ENCODE measurements at places on chromosomes 4 and X.

DNA sequence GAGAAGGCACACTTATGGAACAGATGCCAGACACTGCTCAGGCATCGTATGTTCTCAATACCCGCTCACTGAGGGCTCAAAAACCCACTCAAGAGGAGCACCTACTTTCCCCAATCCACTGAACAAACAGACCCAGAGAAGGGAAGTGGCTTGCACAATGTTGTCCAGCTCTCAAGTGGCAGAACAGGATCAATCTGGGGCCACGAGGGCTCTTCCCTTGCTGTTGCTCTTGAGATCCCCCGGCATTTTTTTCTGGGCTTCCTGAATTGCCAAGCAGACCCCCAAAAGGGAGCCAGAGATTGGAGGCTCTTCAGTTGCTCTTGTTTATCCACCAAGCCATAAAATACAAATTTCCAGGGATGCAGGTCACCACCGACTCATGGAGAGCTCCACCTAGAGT lies 35.7 kb downstream of the IDS start:
- DNase-seq: no peak

DNA sequence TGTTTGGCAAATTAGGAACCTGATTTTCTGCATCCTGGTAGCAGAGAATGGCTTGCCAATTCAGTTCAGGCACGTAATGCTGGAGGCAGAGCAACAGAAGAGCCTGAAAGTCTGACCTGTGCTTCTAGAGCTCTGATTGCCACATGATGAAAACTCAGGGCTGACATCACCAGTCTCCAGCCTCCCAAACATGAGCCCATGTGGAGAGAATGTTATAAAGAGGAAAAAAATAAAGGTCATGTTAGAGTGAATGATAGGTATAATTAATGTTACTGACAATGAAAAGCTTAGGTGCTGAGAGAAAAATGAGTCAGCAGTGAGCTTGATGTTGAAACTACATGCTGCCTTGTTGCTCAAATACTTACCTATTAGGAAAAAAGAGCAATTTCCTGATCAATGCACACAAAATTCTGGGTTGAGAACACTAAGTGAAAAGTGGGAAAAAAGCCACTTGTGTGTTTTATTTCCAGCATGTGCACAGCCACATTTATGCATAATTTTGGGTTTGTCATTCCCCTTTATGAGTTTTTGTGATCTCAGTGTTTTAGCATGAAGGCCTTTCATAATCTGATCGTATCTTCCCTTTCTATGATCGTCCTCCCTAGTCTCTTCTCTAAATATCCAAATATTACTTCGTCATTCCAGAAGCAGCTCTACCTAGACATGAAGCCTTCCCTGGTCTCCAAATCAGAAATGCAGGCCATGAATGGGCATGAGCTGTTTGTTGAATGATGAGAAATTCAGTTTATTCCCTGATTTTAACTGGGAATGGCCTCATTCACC lies 113.3 kb upstream of the CPEB2 start:
- no peak for DNase-seq

DNA sequence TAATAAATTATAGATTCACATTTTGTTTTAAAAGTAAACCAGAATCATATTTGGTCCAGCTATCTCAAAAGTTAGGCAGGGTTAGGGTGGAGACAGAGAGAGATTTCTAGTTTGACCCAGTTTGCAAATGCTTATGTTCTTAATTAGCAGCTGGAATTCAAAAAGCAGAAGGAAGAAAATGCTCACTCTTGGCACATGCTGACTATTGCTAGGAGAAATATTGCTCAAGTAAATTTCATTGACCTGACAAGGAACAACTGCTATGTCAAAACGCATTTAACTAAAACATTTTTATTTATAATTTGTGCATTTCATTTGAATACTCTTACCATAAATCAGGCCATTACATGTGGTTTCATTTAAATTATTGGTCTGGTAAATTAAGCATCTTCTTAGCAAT lies 131.8 kb downstream of the GLRA3 start:
- DNase-seq: no peak

- no peak for DNase-seq
These were observed 48.4 kb upstream of the MAP3K15 start for GRCh38 chrX:19563746-19564145.

DNA sequence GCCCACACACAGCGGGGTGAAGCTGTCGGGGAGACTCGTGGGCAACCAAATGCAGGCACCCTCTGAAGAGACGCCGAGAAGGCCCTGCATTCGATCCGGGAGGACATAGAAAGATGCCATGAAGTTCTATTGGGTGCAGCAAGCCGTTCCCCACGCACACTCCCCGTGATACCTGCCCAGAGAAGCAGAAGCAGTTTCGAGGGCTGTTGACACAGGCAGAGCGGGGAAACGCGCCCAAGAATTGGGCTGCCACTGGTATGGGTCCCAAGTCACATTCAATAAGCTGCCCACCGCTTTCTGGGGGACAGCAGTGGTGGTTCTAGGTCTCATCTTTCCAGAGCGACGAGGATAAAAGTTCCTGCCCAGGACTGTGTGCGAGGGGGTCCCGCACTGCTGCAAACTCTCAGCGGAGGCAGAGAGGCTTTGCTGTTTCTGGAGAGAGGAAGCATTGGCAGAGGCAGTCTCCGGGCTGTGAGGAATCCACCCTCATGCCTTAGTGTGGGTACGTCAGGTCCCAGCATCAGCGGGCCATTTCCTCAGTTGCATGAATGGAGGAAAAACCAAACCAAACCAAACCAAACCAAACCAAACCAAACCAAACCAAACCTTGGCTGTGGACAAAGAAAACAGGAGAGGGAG lies 10.1 kb downstream of the PITX2 start:
- DNase-seq: no peak

GRCh38 chrX:71989768-71990426 lies 79.3 kb downstream of the NHSL2 start:
- DNase-seq: peak; percentile 15

DNA sequence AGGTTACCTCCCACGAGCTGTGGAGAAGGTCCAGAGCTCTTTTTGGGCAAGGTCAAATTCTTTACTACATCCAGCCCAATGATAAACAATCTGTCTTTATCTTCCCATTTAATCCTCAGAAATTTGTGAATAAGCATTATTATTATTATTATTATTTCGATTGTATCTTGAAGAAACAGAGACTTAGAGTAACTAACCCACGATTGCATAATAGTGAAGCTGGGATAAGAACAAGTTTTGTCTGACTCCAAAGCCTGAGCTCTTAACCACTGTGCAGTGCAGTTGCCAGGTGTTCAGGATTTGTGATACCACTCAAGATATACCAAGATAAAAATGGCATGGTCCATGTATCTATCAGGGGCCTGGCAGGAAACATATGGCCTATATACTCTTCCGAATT lies 166.5 kb upstream of the LDB2 start:
- no peak for DNase-seq

GRCh38 chrX:102652031-102652688 lies 877 bp downstream of the GPRASP1 start:
- no peak for DNase-seq

GRCh38 chrX:71253253-71254091 lies 468 bp downstream of the ZMYM3 start:
- DNase-seq: peak; percentile 37

GRCh38 chrX:105190252-105190853 lies 30.1 kb downstream of the TEX13A start:
- no peak for DNase-seq

- DNase-seq: no peak
These were observed 16.0 kb downstream of the CLDN22 start for GRCh38 chr4:183304067-183304466.

GRCh38 chrX:20499763-20500162 lies 233.1 kb upstream of the RPS6KA3 start:
- DNase-seq: no peak

DNA sequence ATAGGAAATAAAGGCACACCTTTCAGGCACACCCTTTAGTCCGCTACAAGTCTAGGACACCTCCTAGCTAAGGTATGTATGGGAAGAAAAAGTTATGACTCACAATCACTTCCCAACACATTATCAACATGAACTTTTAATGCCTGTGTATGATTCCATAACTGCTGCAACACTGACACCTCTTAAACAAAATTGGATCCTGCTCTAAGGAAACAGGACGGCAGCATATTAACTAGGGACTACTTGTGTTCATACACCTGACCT lies 2.4 kb upstream of the PPP3CA start:
- DNase-seq: no peak

- DNase-seq: no peak
These were observed 4.0 kb upstream of the DHX15 start for GRCh38 chr4:24588216-24588954.

DNA sequence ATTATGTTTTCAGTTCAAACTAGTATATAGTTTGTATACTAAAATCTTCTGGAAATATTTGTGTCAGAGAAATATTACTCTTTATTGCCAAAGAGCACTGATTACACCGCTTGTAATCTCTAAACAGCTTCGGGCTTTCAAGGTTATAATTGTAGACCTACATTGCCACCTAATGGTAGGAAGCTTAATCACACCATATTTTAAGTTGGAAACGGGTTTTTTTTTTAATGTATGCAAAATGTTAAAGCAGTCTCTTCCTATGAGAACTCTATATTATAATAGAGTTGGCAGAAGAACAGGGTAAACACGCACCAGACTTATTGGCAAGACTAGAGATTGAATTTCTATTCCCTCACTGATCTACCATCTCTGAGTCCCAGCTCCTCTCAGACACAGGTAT lies 19.5 kb upstream of the NFXL1 start:
- no peak for DNase-seq

- DNase-seq: no peak
These were observed 594.5 kb downstream of the ARAP2 start for GRCh38 chr4:35649778-35650177.

GRCh38 chr4:99893839-99894160 lies 427 bp downstream of the LAMTOR3 start:
- DNase-seq: peak; percentile 21

GRCh38 chr4:147407261-147408045 lies 73.4 kb upstream of the EDNRA start:
- no peak for DNase-seq

DNA sequence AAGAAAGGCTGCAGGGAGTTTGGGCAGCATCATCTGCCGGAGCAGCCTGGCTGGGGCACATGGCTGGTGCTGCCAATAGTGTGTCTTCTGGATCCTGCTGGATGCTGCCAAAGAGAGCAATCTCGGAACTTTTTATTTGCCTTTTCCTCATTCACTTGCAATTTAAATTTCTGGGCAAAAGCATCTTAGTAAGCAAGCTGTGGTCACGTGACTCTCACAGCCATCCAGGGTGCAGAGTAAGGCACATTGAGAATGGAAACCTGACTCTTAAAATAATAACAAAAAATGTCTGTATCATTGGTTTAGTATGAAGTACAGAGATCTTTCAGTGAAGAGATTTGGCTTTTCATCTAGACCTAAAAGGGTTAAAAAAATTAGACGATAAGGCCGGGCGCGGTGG lies 910.3 kb downstream of the STIM2 start:
- no peak for DNase-seq

DNA sequence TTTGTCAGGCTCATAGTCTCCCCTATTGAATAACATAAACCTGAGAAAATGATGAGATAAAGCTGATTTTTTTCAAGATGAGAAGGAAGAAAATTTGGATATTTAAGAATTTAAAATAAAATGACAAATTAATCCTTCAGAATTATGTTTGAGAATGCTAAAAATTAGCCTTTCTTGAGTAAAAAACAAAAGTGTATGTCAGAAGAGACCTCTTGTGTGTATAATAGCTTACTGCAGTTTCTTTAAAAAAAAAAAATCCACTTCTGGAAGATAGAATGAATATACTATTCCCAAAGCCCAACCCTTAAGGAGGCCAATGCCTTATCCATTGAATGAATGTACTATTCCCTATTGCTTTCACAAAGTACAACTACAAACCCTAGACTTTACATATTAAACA lies 281.8 kb downstream of the RAPGEF2 start:
- DNase-seq: no peak

DNA sequence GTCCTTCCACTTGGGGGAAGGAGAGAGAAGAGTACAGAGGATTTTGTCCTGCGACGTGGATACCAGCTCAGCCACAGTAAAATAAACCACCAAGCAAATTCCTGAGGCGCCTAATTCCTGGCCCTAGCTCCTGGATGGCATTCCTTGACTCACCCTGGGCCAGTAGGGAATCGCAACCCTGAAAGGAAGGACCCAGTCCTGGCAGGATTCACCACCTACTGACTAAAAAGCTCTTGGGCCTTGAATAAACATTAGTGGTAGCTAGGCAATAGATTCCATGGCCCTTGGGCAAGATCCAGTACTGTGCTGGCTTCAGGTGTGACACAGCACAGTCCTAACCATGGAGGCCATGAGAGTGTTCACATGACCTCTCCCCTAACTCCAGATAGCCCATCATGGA lies 45.6 kb downstream of the GABRA3 start:
- no peak for DNase-seq

DNA sequence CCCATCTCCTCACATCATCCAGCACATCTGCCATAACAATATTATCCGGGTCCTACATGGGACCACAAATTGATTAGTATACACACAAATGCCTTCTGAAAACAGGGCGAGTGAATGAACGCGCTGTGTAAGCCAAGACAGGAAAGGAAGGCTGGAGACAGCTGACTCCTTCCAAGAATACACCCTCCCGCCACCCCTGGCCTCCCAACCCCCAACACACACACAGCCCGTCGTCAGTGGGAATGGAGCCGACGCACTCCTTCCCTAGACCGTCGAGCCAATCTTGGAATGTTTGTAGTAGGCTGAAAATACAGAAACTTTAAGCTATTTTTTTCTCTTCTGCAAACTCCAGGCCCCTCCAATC lies 319 bp upstream of the MAGEH1 start:
- no peak for DNase-seq

GRCh38 chrX:9349572-9350494 lies 115.0 kb upstream of the TBL1X start:
- DNase-seq: no peak

GRCh38 chr4:139454111-139455045 lies at the start of gene RAB33B:
Gene RAB33B (plus strand): TSS chr4:139454121. CDS start chr4:139454196, 75 bp downstream.
- DNase-seq: no peak

- DNase-seq: no peak
These were observed 336.4 kb downstream of the ARHGAP10 start for GRCh38 chr4:148068065-148068911.

DNA sequence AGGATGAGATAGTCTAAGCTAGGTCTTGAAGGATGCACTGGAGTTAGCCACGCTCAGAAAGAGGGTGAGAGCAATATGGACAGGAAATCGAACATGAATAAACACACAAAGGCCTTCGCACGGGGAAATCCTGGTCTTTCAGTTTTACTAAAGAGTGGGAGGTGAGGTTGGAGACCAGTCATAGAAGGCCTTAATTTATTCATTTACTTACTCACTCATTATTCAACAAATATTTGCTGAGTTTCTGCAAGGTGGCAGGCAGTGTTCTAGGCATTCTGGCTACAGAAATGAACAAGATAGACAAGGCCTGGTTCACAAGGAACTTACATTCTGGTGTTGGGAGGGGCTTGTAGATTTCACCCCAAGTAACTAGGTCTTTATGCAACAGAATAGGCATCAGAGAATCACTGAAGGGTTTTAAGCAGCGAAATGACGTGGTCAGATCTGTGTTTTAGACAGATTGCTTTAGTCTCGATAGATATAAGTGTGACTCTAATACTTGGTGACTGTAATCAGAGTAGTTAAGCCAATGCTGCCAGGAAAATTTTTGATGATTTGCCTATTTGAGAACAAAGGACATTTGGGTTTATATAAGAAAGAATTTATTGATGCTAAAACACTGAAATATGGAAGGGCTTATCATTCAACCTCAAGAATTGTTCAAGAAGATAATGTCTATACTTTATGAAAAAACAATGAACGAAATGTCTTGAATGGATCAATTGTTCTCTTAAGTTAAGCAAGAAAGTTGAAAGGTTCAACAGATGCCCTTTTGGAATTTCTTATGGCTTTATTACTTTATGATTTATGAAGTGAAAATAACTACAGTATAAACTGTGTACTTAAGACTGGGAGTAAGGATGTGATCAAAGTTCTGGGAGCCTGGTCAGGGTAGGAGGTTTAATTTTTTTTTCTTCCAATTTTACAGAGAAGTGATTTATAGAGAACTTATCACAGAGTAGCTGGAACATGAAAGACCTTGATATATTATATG lies 184.4 kb upstream of the CASK start:
- DNase-seq: no peak
